ENCODE measurements at places on chromosomes 2 and 18. TPM values are rescaled to one million over a fixed set of nuclear protein-coding genes. Genes with fewer than 3 reads are reported as not detected.
A peak's percentile ranks its signal among the peaks of the same experiment; 100 is the strongest.

GRCh38 chr2:234272069-234272850, 221.8 kb downstream of the SPP2 start:
- DNase-seq, result no peak

DNA sequence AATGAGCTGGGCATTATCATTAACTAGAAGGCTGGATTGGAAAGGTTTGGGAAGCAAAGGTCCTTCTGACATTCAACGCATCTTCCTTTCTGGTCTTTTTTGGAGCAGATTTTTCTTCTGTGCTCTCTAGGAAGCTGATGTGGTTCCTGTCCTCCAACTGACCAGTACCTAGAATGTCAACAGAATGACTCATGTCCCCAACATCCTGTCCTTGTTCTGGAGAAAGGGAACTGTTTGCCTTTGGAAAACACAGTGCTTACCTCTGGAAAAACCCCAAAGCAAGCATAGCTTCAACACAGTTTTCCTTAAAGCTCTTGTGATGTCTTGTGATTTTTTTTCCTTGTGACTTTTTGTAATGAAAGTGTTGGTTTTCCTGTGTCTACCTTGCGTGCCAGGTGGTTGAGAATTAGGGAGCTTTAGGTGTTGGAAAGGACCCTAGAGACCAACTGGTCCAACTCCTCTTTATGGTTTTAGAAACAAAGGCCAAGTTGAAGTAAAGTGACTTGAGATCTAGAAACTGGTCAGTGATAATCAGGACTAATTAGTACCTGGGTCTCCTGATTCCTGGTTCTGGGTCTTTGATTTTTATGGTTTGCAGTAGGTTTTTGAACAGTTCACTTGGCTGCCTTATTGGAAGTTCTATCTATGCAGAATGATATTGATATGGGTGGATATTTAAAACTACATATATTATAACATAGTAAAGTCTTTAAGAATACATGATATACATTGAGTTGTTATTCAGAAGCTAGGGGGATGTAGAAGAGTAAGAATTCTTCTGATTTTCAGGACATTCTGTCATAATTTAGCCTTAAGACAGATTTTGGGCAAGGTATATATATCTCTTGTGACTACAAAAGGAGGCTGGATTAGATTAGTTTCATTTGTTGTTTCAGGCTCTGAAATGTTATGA, 70.5 kb downstream of the FMNL2 start:
- peak; percentile 37 for DNase-seq

DNA sequence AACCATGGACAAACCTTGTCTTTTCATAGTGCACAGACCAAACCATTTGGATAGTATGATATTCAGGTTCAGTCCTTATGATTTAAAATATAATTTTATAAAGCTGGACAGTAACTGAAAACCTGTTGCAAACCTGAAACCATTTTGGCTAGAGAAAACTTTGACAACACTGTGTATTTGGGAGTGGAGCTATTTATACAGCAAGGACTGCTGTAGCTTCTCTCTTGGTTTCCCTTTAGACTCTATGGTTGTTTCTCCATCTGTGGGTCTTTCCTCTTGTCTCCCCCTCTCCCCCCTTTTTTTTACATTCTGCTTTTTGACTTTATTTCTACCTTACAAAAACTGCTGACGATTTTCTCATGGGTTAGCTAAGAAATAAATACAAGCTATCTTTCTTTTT, 581.7 kb downstream of the SLC4A3 start:
- DNase-seq, result no peak

DNA sequence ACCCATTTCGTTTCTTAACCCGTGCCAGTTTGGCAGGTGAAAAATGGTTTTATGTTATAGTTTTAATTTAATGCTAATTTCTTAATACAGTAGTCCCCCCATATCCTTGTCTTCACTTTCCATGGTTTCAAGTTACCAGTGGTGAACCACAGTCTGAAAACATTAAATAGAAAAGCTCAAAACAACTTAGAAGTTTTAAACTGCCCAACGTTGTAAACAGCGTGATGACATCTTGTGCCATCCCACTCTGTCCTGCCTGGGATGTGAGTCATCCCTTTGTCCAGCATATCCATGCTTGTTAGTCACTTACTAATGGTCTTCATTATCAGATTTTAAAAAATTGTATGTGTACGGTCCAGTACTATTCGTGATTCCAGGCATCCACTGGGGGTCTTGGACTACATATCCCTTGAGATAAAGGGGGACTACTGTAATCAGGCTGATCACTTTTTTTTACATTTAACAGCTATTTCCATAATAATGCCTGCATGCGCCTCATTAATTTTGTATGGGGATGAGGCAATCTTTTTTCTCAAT, 31.9 kb downstream of the SLC66A3 start:
- DNase-seq, result no peak

- DNase-seq, result no peak
Measured at GRCh38 chr2:65164426-65164891, 34.6 kb upstream of the RAB1A start.

DNA sequence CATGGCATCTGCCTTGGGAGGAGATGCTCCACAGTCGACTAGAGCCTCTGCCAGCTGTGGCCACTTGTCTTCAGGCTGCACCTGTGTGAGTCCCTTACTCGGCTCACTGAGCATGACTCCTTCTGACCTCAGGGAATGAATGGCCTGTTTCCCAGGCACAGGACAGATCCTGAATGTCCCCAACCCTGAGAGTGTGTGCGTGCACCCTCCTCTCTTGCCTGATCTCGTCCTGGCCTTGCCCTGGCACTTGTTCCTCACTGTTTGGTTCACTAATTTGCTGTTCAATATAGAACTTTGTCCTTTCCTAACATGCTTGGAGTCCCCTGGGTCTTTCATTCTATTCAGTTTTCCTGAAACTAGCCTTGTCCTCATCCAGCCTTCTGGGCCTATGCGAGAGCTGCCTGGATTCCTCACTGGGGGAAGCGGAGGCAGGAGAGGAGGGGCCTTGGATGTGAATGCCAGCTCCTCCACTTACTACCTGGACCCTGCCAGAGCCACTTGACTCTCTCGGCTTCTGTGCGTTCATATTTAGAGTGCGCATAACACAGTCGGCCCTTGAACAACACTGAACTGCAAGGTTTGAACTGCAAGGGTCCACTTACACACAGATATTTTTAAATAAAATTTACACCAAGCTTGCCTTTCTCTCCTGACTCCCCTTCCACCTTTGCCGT, 184.8 kb downstream of the ACKR3 start:
- no peak for DNase-seq

DNA sequence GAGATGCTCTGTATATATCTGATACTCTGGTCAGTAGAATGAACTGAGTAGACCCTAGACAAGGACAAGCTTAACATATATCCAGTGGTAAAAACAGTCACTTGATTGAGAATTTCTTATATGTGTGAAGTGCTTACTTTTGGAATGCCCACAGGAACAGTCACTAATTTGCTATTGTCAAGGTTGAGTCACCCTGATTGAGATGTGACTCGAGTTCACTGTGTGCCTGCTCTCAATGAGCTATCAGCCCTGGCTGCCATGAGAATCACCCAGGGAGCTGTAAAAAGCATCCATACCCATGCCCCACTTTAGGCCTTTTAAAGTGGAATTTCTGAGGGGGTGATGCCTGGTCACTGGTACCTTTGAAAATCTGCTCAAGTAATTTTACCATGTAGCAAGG, 283.7 kb downstream of the SUCLG1 start:
- no peak for DNase-seq

GRCh38 chr18:62331581-62332356, 6.7 kb downstream of the TNFRSF11A start:
- no peak for DNase-seq

GRCh38 chr2:219511547-219512325, 2.5 kb upstream of the ASIC4 start:
- no peak for DNase-seq

GRCh38 chr2:230956827-230957755, 32.0 kb upstream of the GPR55 start:
- no peak for DNase-seq

The FZD7 gene
- 30.9 TPM for total RNA-seq

The DNER gene
- 0.28 TPM for total RNA-seq

The SLC4A5 gene
- 1.2 TPM for total RNA-seq

The PPM1G gene
- 114 TPM for total RNA-seq

The ACADL gene
- total RNA-seq, result 0.24 TPM

All from PC-9 (cell line).